Esophagus muscularis mucosa (tissue), 4 donors: ENCODE measurements at places on chromosomes 16 and 17. TPM values are rescaled to one million over a fixed set of nuclear protein-coding genes. Genes with fewer than 3 reads are reported as not detected.
A peak's percentile ranks its signal among the peaks of the same experiment; 100 is the strongest.

DNA sequence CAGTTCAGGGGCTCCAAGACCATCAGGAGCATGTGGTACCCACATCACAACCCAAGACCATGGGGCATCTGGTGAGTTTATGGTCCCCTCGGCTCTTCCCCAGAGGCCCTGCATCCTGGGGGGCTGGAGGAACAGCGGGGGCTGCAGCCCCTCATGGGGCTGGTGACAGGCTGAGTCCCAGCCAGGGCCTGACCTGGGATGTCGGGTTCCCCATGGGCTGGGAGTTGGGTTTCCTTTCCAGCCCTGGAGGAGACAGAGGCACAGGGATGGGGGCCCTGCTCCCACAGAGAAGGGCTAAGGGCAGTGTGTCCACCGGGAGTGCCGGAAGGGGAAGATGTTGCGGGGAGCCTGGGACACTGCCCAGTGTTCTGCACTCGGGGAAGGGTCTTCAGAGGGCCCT, 82.4 kb downstream of the GOSR1 start:
- no peak for DNase-seq

- DNase-seq, result no peak
Measured at GRCh38 chr17:34302636-34303035, 16.6 kb upstream of the CCL8 start.

- DNase-seq, result no peak
Measured at GRCh38 chr17:82933911-82934310, 94.1 kb upstream of the ZNF750 start.

DNA sequence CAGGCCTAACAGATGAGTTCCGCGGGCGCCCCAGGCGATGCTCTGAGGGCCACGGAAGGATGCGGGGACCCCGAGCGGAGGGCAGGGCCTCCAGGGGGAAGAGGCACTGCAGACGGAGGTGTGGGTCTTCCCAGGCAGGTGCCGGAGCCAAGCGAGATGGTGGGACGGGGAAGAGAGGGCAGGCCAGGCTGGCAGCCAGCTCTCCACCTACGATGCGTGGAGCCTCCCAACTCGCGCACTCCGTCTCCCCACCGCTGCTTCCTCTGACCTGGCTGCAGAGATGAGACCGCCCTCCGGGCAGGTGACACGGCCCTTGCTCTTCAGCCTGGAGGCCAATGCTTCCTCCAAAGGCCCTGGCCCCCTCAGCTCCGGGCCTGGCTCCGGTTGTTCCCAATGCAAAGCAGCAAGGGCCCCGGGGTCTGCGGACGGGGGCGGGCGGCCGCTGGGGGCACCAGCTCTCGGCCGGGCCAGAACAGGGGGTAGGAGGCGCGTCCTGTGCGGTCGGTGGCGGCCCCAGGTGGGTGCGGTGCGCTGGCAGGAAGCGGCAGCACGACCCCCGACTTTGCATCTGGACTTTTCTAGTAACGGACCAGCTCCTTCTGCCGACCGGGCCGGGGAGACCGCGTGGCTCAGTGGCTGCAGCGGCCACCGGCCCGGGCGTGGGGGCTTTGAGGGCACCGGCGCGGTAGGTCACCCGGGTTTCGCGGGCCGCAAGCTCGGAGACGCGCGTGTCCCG, 1.5 kb upstream of the SOX8 start:
- DNase-seq, result no peak

DNA sequence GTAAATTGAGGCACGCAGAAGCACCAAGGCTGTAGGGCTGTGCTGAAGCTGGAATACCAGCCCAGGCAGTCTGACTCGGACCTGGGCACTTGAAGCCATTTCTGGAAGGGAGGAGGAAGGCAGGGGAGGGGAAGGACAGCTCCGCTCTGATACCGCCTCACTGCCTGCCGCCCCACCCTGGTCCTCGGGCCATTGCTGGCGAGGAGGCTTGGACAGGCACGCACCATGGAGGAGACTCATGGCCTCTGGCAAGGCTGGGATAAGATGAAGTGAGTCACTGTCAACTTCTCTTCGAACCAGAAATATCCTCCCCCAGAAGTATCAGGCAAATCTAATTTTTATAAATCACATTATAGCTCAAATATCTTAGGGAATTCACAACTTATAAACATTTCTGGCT, 81.3 kb downstream of the SDK2 start:
- DNase-seq, result no peak

DNA sequence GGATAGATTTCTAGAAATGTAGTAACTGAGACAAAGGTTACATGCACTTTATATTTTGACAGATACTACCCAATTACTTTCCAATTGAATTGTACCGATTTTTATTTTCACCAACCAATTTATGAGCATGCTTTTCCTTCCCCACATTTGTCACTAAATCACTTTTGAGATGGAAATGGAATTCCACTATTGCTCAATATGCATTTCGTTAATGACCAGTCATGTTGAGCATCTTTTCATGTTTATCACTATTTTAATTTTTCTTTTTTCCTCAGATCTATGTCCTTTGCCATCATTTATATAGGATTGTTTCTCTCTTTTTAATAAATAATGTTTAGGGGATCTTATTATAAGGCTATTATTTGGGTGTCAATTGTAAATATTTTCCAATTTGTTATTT, 102.8 kb upstream of the SMIM36 start:
- DNase-seq, result no peak

- no peak for DNase-seq
Measured at GRCh38 chr16:30368122-30368791, 2.0 kb downstream of the TBC1D10B start.

- no peak for DNase-seq
Measured at GRCh38 chr17:41992576-41992975, 24.7 kb downstream of the DNAJC7 start.

GRCh38 chr16:29684679-29685078, 5.7 kb downstream of the QPRT start:
- DNase-seq, result no peak

DNA sequence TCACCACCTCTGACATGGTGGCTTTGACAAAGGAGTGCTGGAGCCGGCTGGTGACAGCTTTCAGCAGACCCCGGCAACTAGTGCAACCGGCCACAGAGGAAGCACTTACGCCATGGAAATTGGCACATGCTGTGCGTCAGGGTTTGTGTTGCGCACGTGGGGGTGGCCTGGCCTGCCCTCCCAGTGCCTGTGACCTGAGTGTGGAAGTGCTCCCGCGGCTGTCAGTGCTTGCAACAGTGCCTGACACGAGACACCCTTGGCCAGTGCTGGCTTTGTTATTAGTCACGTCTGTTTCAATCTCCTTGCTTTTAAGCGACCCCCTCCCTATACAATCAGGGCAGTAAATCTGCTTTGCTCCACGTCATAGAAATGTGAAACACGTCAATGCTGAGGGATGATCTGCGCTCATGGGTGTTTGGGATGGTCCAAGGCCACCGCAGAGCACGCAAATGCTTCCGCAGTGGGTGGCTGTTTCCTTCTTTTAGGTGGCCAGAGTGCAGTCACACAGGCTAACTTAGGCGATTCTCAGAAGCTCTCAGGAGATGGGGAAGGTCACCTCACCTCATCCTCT, 64.3 kb downstream of the PGS1 start:
- peak; percentile 94 for DNase-seq

- peak; percentile 94 for DNase-seq
Measured at GRCh38 chr17:15341385-15341849, at the start of gene TEKT3. Gene TEKT3 (minus strand): TSS chr17:15341597. CDS start chr17:15331585, 10,012 bp downstream.

- DNase-seq, result no peak
Measured at GRCh38 chr17:9115214-9116191, 94.2 kb downstream of the NTN1 start.

- DNase-seq, result no peak
Measured at GRCh38 chr17:68867759-68868516, 87.3 kb downstream of the ABCA8 start.

GRCh38 chr16:74297145-74297665, 591 bp downstream of the PSMD7 start:
- DNase-seq, result no peak

The ITGAX gene
- total RNA-seq, result 0.71 TPM

The NPIPB6 gene
- 0.58 TPM for total RNA-seq

The EFNB3 gene
- total RNA-seq, result 0.34 TPM

The GDPD3 gene
- 1.9 TPM for total RNA-seq

The MPV17L gene
- 9.5 TPM for total RNA-seq

The C1QTNF8 gene
- not detected for total RNA-seq
